ENCODE measurements at places on chromosomes 11 and 22. TPM values are rescaled to one million over a fixed set of nuclear protein-coding genes. Genes with fewer than 3 reads are reported as not detected.

- no peak for DNase-seq
Measured at GRCh38 chr11:123653483-123653826, 969 bp downstream of the SCN3B start.

DNA sequence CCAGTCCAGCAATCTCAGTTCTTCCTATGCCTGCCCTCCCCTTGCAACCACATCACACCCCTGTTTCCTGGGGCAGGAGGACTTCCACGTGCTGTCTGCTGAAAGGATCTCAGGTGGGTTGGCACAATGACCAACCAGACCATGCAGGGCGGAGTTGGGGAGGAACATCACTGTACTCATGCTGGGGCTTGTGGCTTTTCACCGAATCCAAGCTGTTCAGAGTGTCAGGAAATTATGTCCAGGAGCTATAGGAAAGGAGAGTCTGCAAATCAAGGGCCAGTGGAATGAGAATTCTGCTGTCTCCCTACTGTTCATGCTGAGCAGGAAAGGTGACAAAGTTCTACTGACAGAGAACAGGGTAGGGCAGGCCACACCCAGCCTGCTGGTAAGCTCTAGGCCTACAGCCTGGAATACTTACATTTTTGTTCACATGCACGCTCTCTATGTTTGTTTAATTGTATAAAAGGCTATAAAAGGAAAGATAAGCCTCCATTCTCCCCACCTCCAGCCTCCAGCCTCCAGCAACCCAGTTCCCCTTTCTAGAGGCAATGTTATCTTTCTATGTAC lies 1.7 kb upstream of the PLAAT2 start:
- no peak for DNase-seq

- DNase-seq, result no peak
Measured at GRCh38 chr11:477052-477715, 27.1 kb downstream of the PTDSS2 start.

GRCh38 chr22:49008682-49009235 lies 818.9 kb downstream of the BRD1 start:
- no peak for DNase-seq

- no peak for DNase-seq
Measured at GRCh38 chr11:8094656-8095055, 13.6 kb downstream of the TUB start.

DNA sequence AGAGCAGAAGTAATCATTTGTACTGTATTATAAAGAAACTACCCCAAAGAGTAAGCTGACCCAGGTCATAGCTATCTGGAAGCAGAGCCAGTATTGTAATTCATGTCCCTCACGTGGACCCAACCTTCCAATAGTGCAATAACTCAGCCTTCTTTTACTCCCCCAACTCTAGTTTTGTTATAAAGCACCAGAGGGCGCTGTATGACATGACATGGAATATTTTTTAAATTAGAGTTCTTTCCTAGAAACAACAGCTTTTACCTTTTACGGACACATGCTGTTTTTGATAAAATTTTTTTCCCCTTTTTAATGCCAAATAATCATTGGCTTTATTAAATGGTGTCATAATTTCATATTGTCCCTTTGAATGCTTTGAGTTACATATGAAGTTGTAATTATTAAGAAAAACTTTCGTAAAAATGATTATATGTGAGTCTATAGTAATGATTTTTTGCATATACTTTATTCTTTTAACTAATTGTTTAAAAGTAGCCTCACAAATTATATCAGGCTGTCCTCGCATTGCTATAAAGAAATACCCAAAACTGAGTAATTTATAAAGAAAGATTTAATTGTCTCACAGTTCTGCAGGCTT lies 76.9 kb downstream of the DKK3 start:
- DNase-seq, result no peak

GRCh38 chr22:21587803-21588611 lies 20.5 kb downstream of the UBE2L3 start:
- DNase-seq, result no peak

DNA sequence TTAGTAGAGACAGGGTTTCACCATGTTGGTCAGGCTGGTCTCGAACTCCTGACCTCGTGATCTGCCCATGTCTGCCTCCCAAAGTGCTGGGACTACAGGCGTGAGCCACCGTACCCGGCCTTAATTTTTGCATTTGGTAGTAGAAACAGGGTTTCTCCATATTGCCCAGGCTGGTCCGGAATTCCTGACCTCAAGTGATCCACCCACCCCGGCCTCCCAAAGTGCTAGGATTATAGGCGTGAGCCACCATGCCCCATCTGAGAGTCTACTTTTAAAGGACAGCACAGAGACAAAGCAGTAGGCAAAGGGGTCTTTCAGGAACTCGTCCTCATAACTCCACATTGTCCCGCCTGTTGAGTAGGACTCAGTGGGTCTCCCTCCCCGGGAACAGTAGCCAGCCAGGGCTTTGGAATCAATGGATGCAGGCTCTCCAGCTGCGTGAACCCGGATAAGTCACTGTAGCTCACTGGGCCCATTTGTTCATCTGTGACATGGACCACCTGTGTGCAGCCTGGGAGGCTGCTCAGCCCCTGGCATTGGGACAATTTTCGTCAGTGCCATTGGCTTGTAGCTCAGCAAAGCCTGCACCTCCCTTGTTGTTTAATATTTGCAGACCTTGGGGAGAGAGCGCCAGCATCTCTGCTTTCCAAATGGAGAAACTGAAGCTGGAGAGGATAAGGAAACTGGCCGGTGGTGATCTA lies 86.1 kb downstream of the ARHGAP8 start:
- no peak for DNase-seq

- DNase-seq, result no peak
Measured at GRCh38 chr11:67051180-67051893, 5.3 kb upstream of the RHOD start.

GRCh38 chr11:61293867-61294716 lies 1.0 kb downstream of the VWCE start:
- DNase-seq, result peak; percentile 17

DNA sequence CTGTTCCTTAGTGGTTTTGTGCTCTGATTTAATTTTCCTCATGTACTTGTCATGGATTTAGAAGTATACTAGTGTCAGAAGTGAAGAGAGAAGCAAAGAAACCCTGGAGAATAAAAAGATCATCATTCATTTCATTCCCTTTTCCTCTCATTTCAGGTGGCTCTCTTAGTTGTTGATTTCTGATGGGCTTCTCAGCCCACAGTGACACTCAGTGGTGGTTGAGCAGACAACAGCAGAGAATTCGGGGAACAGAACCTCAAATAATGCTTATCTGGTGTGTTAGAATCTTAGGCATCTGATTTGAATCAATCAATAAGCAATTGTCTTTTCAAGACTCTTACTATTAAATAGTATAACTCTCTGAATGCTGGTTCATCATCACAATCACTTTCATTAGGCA lies 1289.4 kb downstream of the FAM181B start:
- DNase-seq, result no peak

DNA sequence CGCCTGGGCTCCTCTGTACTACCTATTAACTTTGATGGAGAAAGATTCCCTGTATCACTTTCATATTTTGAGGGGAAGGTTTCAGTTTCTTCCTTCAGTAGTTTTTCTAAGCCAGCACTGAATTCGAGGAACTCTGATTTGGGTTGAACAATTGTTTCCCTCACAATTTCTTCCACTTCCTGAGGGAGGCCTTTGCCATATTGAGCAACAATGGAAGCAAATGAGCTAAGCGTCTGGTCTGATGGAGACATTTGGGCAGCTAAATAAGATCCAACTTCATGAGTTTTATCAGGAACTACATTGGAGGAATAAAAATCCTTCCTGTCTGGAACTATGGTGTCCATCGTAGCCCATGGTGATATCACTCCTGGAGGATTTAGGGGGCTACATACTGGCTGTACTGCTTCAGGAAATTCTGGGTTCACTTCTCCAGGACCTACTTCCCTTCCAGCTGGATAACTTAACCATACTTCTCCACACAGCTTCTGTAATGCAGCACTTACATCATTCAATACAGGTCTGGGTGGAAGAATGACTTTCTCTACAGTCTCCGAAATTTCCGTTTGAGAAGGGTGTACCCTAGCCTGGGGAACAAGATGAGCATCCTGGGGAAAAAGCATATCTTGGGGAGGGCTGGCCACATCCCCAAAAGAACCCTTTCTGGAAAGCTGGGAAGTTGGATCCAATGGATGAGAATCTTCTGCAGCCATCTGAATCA lies 38.9 kb upstream of the CCDC89 start:
- DNase-seq, result no peak

- no peak for DNase-seq
Measured at GRCh38 chr11:75949023-75949672, 134.1 kb downstream of the UVRAG start.

GRCh38 chr11:88066090-88066489 lies 109.2 kb downstream of the RAB38 start:
- DNase-seq, result no peak

GRCh38 chr11:73176145-73176873 lies 34.2 kb upstream of the FCHSD2 start:
- no peak for DNase-seq

- no peak for DNase-seq
Measured at GRCh38 chr11:115964091-115964490, 459.9 kb upstream of the CADM1 start.

DNA sequence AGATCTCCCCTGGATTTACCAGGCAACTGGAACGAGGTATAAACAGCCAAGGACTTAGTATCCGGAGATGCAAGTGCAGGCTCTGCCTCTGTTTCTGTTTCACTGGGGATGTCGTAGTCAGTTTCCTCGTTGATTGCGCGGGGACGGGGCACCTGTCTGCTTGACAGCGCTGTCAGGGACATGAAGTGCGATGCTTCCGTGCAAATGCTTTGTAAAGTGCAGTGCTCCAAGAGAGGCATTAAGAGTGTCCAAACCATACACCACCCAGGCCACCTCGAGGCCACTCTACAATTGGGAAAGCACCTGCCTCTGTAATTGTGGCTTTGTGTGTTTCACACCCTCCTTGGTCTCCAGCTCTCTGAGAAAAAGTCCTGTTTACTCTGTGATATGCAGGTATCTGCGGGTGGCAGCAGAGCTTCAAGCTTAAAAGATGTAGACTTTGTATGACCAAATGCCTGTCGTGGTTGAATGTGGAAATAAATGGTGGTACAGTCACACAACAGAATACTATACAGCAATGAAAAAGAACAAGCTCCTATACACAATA lies 18.6 kb upstream of the CD5 start:
- DNase-seq, result no peak

DNA sequence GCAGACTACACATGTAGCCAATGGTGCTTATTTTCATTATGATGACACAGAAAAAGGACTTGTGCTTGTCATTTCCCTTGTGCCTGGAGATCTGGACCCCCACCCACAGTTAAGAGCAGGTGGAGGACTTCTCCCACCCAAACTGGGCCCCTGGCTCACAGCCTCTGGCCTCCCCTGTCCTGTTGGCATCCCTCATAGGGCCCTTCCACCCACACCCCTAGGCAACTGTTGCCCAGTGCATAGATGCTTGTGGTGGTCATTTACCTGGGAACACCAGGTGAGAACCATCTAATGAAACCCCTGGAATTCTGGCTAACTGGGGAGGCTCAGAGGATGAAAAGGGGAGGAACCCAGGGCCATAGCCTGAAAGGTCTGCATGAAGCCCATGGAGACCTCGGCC lies 355.9 kb downstream of the BUD13 start:
- DNase-seq, result no peak

GRCh38 chr11:61468002-61468401 lies 38.1 kb downstream of the SDHAF2 start:
- no peak for DNase-seq

DNA sequence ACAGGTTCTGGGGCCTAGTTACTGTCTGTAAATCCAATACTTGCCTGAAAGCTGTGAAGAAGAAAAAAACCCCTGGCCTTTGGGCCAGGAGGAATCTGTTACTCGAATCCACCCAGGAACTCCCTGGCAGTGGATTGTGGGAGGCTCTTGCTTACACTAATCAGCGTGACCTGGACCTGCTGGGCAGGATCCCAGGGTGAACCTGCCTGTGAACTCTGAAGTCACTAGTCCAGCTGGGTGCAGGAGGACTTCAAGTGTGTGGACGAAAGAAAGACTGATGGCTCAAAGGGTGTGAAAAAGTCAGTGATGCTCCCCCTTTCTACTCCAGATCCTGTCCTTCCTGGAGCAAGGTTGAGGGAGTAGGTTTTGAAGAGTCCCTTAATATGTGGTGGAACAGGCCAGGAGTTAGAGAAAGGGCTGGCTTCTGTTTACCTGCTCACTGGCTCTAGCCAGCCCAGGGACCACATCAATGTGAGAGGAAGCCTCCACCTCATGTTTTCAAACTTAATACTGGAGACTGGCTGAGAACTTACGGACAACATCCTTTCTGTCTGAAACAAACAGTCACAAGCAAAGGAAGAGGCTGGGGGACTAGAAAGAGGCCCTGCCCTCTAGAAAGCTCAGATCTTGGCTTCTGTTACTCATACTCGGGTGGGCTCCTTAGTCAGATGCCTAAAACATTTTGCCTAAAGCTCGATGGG lies 13.5 kb downstream of the PIK3IP1 start:
- no peak for DNase-seq

GRCh38 chr11:85721191-85721590 lies 35.2 kb upstream of the CCDC89 start:
- no peak for DNase-seq

GRCh38 chr22:47288680-47289079 lies 526.2 kb downstream of the TBC1D22A start:
- no peak for DNase-seq

DNA sequence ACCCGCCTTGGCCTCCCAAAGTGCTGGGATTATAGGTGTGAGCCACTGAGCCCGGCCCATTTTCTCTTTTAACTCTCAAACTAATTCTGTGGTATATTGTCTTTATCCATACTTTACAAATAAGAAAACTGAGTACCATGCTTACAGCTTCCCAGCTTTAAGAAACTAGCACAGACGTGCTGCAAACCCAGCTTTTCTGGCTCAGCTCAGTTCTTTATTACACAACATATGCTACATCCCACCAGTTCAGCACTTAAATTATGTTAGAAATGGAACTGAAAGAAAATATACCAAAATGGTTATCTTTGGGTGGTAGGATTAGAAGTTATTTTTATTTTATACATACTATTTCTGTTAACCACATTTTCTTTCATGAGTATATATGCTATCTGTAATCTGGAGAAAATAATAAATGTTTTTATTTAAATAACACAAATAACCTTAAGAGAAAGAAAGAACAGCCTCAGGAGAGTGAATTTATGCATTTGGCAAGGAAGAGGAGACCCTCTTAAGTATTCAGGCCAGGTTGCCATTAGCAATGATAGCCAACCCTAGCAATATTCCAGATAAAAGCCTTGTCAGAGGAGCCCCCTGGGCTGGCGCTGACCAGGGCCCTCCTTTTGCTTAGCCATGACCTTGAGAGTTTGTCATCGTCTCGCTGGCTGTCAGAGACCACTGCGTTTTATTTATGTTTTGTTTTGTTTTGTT lies 33.8 kb downstream of the SLN start:
- DNase-seq, result no peak

The P2RY2 gene
- total RNA-seq, result 0.55 TPM

The MMP26 gene
- total RNA-seq, result not detected

The TLCD5 gene
- 8.9 TPM for total RNA-seq

The VSIG2 gene
- 1.8 TPM for total RNA-seq

The BRMS1 gene
- total RNA-seq, result 38.3 TPM

The LDHAL6A gene
- total RNA-seq, result not detected

The CAVIN3 gene
- total RNA-seq, result 7.1 TPM

The CHST1 gene
- total RNA-seq, result 0.31 TPM

Measured in progenitor cell of endocrine pancreas (in vitro differentiated cells).